SK-N-MC (cell line): ENCODE measurements at places on chromosomes 5 and 9.

DNA sequence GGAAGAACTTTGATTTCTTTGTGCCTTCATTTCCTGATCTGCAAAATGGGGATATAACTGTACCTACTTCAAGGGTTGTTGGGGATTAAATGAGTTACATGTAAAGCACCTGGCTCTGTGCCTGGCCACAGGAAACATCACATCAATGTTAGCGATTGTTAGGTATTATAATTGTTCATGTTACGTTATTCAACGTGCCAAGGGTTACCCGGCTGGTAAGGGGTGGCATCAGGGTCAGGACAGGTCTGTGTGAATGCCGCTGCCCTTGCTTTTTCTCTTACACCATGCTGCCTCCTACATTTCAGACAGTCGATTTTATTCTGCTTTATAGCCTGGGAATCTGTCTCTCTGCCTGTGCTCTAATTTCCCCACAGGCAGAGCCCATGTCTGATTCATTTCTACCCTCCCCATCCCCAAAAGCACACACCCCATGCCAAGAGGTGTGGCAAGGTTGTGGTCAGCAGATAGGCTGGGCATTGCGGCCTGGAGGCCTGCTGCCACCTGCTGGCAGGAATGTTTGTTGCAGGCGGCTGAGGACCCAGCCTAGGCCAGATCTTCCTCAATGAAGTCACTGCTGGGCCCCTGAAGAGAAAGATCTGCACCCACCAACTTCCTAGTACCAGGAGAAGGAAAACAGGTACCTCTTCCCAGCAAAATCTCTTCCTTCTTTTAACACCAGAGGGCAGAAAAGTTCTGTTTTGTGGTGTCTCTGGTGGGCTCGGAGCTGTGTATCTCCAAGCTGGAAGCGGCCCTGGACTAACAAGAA is 5.3 kb downstream of the ANKS6 start:
- DNase-seq: no peak

DNA sequence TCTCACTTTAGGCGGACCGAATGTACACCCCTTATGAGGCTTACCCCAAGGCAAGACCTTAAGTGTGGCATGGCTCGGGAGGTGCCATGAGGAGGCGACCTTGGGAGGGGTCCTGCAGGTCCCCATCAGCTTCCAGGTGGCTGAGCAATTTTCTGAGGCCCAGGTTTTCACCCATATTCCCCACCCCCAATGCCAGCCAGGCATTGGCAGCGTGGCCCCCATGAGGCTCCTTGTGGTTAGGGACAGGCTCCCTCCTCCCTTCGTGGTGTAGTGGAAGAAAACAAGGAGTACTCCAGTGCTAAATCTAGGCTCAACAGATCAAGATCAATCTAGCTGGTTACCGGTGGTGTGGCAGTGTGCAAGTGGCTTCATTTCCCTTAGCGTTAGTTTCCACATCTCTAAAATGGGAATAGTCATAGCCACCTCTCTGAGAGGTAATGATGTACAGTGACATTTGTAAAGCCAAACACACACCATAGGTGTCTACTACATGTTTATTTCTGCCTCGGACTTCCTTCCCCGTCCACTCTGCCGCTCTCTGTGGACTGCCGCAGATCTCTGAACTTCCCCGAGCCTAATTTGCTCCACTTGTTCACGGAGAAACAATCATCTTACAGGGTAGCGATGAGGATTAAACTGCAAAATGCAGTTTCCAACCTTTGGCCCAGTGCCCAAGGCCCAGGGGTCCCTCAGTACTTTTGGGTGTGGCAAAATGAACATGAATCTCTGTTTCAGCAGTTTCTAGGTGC is 8.4 kb downstream of the LHX2 start:
- no peak for DNase-seq

GRCh38 chr5:162444129-162444762 is 376.7 kb downstream of the GABRG2 start:
- no peak for DNase-seq

- no peak for DNase-seq
Measured at GRCh38 chr9:114088571-114089170, 10.4 kb downstream of the KIF12 start.

GRCh38 chr9:135087899-135088347 is 455 bp downstream of the OLFM1 start:
- no peak for DNase-seq

DNA sequence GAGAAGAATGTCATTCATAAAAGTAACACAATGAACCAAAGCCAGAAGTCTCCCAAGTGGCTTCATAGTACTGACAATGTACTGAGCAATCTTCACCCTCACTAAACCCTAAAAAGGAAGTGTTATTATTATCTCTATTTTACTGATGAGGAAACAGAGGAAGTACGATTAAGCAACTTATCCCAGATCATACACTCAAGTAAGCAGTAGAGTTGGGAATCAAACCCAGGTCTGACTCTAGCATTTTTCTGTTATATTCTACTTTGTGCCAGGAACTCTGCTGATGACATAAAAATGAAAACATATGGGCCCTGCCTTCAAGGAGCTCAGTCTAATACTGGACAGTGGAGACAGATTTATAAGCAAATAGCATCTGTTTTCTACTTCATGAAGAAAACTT is 109.2 kb downstream of the RAPGEF6 start:
- DNase-seq: no peak

DNA sequence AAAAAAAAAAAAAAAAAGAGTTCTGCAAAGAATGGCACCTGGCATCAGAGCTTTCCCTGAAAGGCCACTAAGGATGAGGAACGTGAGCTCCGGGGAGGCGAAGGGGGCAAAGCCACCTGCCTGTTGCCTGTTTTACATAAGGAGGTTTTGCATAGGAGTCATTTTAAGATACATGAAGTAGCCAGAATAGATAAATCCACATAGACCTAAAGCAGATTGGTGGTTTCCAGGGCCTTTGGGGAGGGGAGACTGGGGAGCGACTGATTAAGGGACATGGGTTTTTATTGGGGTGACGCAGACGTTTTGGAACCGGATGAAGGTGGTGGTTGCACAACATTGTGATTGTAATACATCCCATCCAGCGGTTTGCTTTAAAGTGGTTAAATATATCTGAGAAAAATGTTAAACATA is 7.1 kb downstream of the NEK6 start:
- no peak for DNase-seq

GRCh38 chr9:16928179-16928945 is 57.9 kb upstream of the BNC2 start:
- DNase-seq: no peak

- no peak for DNase-seq
Measured at GRCh38 chr5:74380193-74380592, 260.3 kb downstream of the ENC1 start.

DNA sequence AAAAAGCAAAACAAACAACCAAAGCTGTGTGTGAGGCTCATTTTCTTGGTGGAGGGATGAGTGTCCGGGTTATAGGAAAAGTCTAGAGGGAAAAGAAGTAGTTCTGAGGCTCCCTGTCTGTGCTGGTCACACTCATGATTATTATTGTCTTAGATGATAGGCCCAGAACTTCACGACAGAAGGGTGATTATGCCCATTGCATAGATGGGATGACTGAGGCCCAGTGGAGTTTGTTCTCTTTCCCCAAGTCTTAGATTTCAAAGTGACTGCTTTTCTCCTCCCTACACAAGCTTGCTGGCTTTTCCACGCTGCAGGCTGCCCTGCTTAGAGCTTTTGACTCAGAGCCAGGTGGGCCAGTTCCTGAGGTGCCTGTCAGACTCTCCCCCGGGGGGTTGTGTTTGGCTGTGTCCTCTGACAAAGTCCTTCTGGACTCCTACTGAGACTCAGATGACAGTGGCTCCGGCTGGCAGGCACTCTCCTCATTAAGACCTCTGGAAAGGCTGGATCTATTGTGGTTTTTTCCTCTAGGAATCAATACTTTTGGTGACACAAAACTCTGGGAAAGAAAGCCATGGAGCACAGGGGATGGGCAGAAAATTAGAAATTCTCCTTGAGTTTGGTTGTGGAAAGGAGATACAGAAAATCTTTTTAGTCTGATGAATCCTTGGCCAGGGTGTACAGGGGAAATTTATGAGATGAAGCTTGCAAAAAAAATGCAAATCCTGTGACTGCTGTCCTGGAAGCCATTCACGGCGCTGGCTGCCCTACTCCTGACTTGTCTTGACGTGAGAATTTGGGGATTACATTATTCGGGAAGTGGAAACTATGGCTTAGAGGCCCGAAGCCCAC is 120.9 kb downstream of the NSG2 start:
- DNase-seq: no peak

GRCh38 chr5:16612007-16612406 is 4.8 kb downstream of the RETREG1 start:
- no peak for DNase-seq

DNA sequence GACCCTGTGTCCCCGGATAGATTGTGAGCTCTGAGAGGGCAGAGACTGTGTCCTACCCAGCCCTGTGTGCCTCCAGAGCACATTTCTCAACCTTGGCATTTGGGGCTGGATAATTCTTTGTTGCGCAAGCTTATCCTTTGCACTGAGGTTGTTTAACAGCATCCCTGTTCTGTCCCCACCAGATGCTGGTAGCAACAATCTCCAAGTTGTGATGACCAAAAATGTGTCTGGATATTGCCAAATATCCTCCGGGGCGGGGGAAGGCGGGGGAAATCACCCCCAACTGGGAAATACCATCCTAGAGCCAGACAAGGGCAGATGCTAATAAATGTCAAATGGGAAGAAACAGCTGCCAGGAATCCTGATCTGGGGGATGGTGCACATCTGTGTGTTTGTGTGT is 24.0 kb upstream of the TNIP1 start:
- DNase-seq: no peak
